ENCODE measurements at places on chromosomes 3 and 15. TPM values are rescaled to one million over a fixed set of nuclear protein-coding genes. Genes with fewer than 3 reads are reported as not detected.

Gene CHRNA5
- total RNA-seq = 1.4 TPM

Gene LTK
- total RNA-seq = 0.29 TPM

Gene TMEM108
- 0.48 TPM for total RNA-seq

Gene KLHL18
- total RNA-seq = 14.1 TPM

Gene IQCH
- 6.6 TPM for total RNA-seq

Gene CEP70
- 84.0 TPM for total RNA-seq

Gene EIF5A2
- total RNA-seq = 5.2 TPM

Gene SI
- total RNA-seq = not detected

Gene TWF2
- 52.7 TPM for total RNA-seq

Gene PEX11A
- 46.1 TPM for total RNA-seq

Gene NSMCE3
- 7.0 TPM for total RNA-seq

Gene TNK2
- 24.9 TPM for total RNA-seq

GRCh38 chr15:39623529-39623931 lies 42.7 kb downstream of the THBS1 start:
- no peaks in the 10 kb centered on the region for H3K27me3 ChIP-seq
- no peaks in the 10 kb centered on the region for H3K36me3 ChIP-seq
- H3K4me1 ChIP-seq = no peaks in the 10 kb centered on the region
- no peak overlapping the region for H3K4me3 ChIP-seq
- no peak for DNase-seq

GRCh38 chr15:70424937-70425411 lies 327.3 kb upstream of the TLE3 start:
- H3K36me3 ChIP-seq = no peaks in the 10 kb centered on the region
- H3K4me1 ChIP-seq = no peaks in the 10 kb centered on the region
- no peaks in the 10 kb centered on the region for H3K27me3 ChIP-seq
- H3K4me3 ChIP-seq = no peak overlapping the region

DNA sequence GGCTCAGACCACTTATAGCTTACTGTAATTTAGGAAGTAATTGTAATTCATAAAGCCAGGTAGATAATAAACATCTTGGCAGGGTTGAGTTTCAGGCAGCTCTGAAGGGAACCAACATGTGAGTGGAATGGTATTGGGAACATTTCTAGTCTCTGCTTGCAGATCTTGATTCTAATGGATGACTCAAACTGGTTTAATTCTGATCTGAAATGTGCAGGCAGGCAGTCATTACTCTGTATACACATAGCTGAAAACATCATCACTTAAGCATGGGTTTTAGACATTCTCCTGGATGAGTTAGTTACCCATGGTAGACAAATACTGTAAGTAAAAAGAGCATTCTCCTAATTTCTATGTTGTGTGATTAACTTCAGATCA lies 317.0 kb upstream of the TPRG1 start:
- H3K4me3 ChIP-seq = no peak overlapping the region
- H3K4me1 ChIP-seq = no peaks in the 10 kb centered on the region
- no peaks in the 10 kb centered on the region for H3K36me3 ChIP-seq
- H3K27ac ChIP-seq = peak overlapping the region; percentile 73
- no peak for DNase-seq
- no peaks in the 10 kb centered on the region for H3K27me3 ChIP-seq

DNA sequence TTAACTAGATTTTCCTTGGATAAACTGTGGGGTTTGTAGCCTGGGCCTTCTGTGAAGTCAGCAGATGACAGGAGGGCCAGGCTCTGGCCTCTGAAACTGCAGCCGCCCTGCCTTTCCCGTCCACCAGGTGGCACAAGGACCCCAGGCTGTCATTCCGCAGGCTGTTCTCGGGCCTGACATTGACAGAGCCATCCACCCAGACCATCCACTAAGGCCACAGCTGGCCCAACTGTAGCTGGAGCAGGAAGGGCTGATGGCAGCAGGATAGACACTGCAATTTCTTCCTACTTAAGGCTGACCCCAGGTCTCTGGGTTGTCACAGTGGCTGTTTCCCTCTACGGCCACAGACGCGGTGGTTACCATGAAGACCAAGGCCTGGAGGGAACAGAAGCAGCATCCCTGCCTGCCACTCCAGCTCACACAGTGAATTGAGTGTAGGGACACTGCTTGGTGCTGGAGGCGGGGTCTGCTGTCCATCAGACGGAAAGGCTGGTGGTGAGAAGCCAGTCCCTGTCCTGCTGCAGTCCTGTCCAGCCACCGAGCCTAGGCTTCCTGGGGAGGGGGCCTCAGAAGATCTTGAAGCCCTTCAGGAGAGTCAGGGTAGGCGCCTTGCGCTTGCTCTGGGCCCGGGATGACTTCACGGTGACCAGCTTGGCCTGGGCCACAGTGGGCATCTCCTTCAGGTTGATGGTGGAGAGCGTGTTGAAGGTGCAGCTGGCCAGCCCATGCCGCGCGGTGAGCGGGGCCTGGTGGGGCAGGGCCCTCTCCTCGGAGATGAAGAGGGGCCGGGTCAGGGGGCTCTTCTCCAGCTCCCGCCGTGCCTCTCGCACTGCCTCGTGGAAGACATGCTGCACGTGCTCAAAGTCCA lies 9.4 kb downstream of the SLC51B start:
- H3K27ac ChIP-seq = peak overlapping the region; percentile 70
- H3K4me3 ChIP-seq = no peak overlapping the region
- peak; percentile 79 for DNase-seq
- H3K27me3 ChIP-seq = no peaks in the 10 kb centered on the region
- H3K36me3 ChIP-seq = no peaks in the 10 kb centered on the region

- H3K36me3 ChIP-seq = no peaks in the 10 kb centered on the region
- no peaks in the 10 kb centered on the region for H3K27me3 ChIP-seq
- H3K4me3 ChIP-seq = no peak overlapping the region
- DNase-seq = no peak
- H3K4me1 ChIP-seq = no peaks in the 10 kb centered on the region
Measured at GRCh38 chr15:48592221-48592731, 53.2 kb downstream of the FBN1 start.

DNA sequence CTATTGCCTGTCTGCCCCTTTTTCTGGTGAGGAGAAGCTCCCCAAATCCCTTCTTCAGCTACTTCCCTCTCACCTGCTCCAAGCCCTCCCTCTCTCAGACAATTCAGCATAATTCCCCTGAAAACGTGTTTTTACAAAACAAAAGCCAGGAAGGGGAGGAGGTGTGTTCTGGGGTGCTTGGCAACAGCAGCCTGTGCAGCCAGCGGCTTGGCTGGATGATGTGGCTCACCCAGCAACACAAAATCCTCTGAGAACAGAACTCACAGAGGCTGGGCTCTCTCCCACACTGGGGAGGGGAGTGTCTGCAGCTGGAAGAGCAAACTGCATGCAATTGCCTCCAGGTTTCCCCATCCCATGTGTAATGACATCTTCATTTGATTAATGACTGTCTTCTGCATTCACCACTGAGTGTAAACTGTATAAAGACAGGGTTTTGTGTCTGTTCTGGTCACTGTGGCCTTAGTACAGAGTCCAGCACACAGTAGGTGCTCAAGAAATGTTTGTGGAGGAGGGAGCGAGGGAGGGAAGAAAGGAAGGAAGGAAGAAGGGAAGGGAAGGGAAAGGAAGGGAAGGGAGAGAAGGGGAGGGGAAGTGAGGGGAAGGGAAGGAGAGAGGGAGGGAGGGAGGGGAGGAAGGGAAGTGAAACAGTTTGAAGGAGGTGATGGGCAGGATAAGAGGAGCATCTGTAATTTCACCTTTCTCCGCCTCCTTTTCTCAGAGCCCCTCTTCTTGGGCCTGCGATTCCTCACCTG lies 70.1 kb upstream of the GLCE start:
- DNase-seq = no peak
- no peak overlapping the region for H3K4me3 ChIP-seq
- no peaks in the 10 kb centered on the region for H3K36me3 ChIP-seq
- H3K4me1 ChIP-seq = no peaks in the 10 kb centered on the region
- H3K27me3 ChIP-seq = no peaks in the 10 kb centered on the region
- peak overlapping the region; percentile 52 for H3K27ac ChIP-seq

DNA sequence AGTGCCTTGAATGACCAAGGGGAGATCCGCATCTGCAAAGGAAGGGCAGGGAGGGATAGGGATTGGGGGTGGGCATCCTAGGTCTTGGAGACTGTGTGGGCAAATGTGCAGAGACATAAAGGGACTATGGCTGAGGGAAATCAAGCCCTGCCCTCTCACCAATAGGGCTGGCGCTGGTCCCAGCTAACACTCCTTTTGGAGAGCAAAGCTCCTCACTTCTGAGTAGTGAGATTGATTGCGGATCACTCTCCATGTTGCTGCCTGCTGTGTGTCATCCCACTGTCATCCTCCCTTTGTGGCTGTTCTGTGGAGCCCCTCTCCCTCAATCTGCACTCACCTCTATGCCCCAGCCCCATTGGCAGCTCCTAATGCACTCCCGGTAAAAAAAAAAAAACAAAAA lies 2.2 kb upstream of the CELSR3 start:
- no peak for DNase-seq
- H3K36me3 ChIP-seq = no peaks in the 10 kb centered on the region
- H3K27ac ChIP-seq = no peak overlapping the region
- no peak overlapping the region for H3K4me3 ChIP-seq

DNA sequence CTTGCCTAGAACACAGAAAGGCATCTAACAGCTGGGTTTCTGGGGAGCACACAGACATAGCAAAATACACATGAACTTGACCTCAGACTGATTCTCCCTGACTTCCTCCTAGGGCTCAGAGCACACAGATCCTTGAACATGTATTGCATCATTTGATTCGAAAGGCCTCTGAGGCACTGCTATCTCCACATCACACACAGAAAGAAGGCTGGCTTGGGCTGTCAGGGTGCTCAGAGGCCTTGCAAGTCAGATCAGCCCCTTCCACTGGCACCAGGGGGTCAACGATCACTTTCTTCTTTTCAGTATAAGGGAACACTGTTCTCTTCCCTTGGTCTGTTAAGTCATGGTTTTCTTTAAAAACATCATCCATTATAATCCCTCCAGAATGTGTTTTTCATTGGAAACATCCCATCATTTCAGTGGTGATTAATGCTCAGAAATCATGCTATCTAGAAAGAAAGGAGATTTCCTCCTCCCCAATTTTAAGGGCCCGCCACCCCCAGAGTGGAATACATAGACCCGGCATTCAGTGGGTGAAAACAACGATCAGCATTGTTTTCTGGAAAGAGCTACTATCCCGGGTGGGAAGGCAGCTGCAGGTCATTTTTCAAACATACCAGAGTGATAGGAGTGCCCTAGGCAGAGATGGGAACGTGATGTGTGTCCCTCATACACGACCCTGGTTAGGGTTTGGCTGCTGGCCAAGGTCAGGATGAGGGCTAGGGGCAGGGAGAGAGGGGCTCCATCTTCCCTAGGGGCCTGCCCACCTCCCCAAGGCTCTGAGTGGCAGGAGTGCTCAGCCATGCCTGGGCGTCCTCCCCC lies 253.3 kb upstream of the LYSMD4 start:
- no peak overlapping the region for H3K27ac ChIP-seq
- H3K4me1 ChIP-seq = no peaks in the 10 kb centered on the region
- no peak overlapping the region for H3K4me3 ChIP-seq
- H3K36me3 ChIP-seq = no peaks in the 10 kb centered on the region
- DNase-seq = no peak

DNA sequence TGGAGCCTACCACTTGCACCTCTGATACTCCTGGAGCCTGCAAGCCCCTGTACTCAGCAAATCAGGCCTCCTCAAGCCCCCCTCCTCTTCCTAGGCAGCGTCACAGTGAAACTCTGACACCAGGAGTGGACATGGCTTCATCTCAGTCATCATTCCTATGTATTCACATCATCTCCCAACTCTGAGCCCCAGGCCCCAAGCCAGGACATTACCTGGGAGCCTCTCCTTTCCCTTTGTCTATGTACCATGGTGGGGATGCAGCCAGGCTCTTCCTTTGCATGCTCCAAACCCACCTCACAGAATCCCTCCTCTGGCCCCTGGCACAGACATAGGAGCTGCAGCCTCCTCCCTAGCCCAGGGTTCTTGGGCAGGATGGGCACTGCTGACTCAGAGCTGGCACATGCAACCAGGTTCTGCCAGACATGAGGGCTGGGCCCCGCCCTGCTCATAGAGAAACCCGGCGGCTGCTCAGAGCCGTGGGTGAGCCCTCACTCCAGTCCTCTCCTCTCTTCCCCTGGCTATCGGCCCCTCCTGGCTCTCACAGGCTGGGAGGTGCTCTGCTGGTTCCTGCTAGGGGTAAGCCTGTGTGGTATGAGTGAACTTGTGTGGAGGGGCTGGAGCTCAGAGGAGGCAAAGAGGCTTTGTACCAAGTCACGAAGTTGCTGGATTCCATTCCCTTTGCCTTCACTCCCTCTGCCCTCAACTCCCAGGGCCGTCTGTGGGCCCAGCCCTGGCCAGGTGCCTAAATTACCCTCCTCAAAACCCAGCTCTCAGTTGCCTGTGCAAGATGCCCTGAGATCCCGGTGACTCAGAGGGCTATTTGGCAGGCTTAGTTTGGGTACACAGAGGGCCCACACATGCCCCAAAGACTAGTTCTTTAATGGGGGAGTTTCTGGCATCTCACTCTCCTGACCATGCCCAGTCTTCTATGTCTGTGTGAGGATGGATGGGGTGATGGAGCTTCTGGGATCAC lies 1.9 kb upstream of the PLCD1 start:
- H3K36me3 ChIP-seq = no peaks in the 10 kb centered on the region
- H3K27me3 ChIP-seq = no peaks in the 10 kb centered on the region
- DNase-seq = peak; percentile 71
- peaks cover 7% of the 10 kb centered on the region for H3K4me1 ChIP-seq
- H3K4me3 ChIP-seq = peak overlapping the region; percentile 7

GRCh38 chr3:133295944-133296917 lies 103.6 kb upstream of the BFSP2 start:
- H3K4me3 ChIP-seq = no peak overlapping the region
- H3K36me3 ChIP-seq = no peaks in the 10 kb centered on the region
- H3K27ac ChIP-seq = no peak overlapping the region
- DNase-seq = no peak
- H3K27me3 ChIP-seq = no peaks in the 10 kb centered on the region

GRCh38 chr3:70138606-70139005 lies 139.1 kb downstream of the SAMMSON start:
- H3K27ac ChIP-seq = no peak overlapping the region
- H3K27me3 ChIP-seq = no peaks in the 10 kb centered on the region
- H3K4me1 ChIP-seq = no peaks in the 10 kb centered on the region
- no peak overlapping the region for H3K4me3 ChIP-seq
- H3K36me3 ChIP-seq = no peaks in the 10 kb centered on the region
- DNase-seq = no peak

GRCh38 chr3:69738859-69739203 lies 433 bp upstream of the MITF start:
- H3K27ac ChIP-seq = peak overlapping the region; percentile 91
- no peak for DNase-seq
- no peaks in the 10 kb centered on the region for H3K36me3 ChIP-seq
- no peaks in the 10 kb centered on the region for H3K27me3 ChIP-seq
- H3K4me3 ChIP-seq = peak overlapping the region; percentile 95

DNA sequence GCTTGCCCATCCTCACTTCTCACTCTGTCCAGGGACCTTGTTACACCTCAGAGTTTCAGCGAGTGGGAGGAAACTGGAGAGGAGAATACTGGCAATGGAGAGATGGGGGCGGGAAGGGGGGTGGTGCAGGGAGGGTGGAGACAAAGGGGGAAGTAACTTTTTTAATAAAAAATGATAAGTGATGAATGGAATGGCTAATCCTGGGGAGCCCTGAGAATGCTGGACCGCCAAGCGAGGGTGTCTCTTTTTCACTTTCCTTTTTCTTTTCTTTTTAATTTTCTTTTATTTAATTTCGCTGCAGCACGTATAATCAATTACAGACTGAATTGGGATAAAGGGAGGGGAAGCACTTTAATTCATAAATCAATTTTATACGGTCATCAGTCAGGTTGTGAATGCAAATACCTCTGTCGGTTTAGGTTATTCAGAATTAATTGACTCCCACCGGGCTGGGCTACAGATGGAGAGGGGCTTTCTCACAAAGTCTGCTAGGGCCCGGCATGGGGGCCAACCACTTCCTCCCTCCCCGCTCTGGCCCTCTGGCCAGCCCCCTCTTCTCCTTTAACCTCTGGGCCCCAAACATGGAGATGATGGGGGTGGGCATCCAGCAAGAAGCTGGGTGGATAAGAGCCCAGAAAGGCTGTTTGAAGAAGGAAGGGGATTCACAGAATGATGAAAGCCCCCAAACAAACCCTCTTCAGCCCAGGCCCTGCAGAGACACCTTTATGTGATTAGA lies 106.8 kb upstream of the BOC start:
- no peaks in the 10 kb centered on the region for H3K4me1 ChIP-seq
- DNase-seq = no peak
- H3K4me3 ChIP-seq = no peak overlapping the region
